Mesenteric fat pad (tissue), 1 donor: ENCODE measurements at places on chromosomes 6 and 20. TPM values are rescaled to one million over a fixed set of nuclear protein-coding genes. Genes with fewer than 3 reads are reported as not detected.
A peak's percentile ranks its signal among the peaks of the same experiment; 100 is the strongest.

DNA sequence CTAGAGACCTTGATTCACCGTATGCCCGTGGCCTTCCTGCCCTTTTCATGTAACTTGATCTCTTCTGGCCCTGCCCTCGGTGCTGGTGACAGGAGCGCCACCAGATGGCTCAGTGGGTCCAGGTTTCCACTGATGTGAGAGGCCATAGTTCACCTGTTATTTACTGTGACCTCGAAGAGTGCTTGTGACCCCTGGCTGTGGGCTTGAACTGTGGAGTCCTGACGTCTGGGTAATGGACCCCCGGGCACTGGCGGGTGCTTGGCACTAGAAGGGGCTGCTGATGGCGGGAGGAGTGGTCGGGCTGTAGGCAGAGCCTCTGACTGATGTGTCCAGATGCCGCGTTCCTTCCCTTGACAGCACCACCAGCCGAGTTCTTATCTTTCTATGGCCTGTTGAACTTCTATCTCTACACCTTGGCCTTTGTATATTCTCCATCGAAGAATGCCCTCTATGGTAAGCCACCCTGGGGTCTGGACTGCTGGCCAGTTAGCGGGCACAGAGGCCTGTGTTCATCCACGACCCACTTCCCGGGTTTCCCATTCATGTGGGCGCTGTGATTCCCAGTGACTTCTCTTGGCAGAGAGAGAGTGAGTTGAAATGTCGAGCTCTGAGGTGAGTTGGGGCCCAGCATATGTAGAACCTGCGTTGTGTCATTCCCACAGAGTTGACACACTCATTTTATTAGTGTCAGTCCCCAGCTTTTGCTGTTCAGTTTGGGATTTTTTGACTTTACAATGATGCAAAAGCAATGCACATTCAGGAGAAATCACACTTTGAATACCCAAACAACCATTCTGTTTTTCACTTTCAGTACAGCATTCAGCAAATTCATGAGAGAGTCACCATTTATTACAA is 14.9 kb downstream of the DYNLT1 start:
- peak; percentile 81 for DNase-seq

DNA sequence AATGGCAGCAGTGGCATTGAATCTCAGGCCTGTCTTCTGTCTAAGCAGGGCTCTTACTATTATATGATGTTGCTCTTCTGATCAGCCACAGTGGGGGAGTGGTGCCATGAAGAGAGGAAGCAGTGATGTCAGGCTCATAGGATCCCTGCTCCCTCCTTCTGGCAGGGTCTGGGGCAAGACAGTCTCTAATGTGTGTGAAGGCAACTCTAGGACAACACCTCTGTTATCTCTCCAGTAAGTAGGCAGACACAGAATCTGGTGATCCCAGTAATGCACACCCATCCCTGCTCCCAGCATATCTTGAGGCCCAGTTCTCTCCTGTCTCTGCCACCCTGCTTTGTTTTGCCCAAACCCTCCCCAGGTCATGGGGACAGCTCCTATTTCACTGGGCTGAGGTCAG is 8.8 kb downstream of the C20orf202 start:
- no peak for DNase-seq

- DNase-seq, result no peak
These were observed 571.4 kb downstream of the EPHA7 start for GRCh38 chr6:92847988-92848387.

- DNase-seq, result no peak
These were observed 11.7 kb downstream of the TPD52L1 start for GRCh38 chr6:125165256-125165655.

DNA sequence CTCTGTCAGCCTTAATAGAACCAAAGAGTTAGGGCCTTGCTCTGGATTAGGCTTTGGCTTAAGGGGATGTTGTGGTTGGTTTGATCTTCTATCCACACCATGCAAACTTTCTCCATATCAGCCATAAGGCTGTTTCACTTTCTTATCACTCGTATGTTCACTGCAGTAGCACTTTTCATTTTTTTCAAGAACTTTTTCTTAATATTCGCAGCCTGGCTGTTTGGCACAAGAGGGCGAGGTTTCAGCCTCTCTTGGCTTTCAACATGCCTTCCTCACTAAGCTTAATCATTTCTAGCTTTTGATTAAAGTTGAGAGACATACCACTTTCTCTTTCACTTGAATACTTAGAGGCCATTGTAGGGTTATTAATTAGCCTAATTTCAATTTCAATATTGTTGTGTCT is 193.1 kb downstream of the NRN1 start:
- DNase-seq, result no peak

MUCL3 gene
- not detected for total RNA-seq

SLC25A27 gene
- 12.9 TPM for total RNA-seq

GRCh38 chr6:139370283-139370998 is 4.0 kb downstream of the CITED2 start:
- no peak for DNase-seq

DNA sequence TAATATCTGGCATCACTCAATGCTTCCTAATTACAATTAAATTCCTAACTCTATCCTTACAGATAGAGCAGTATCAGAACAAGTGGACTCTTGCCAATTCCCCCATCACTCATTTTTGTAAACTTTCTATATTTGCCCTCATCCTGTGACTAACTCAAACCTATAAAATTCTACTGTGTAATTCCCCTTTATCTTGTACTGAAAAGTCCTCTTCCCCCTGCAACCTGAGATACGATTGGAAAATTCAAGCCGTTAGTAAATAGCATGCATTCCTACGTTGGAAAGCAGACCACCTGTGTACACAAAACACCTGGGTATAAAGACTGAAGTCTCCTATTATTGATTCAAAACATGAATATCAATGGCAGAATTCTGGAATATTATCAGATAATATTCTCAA is 70.4 kb upstream of the KCNQ5 start:
- DNase-seq, result no peak

DNA sequence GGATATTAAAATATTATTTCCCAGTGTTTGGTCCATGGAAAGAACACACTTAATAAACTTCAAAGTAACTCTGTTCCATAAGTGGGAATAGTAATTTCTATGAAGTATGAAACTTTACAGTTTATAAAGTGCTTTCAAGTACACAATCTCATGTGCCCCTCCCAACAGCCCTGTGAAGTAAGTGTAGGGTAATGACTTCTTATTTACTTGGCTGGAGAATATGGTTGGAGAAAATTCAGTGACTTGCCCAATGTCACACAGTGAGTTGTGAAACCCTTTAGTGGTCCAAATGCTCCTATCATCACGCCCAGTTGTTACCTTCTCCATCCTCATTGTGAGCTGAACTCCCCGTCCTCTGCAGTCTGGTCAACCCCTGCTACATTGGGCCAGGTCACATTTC is 141.2 kb downstream of the PDE7B start:
- no peak for DNase-seq

COL19A1 gene
- total RNA-seq, result not detected

GRCh38 chr6:157339432-157339831 is 16.1 kb upstream of the TMEM242 start:
- DNase-seq, result no peak

BACH2 gene
- total RNA-seq, result 2.0 TPM

- DNase-seq, result no peak
These were observed 225.5 kb downstream of the BMP2 start for GRCh38 chr20:6993011-6993410.

FAM83B gene
- total RNA-seq, result not detected

DNA sequence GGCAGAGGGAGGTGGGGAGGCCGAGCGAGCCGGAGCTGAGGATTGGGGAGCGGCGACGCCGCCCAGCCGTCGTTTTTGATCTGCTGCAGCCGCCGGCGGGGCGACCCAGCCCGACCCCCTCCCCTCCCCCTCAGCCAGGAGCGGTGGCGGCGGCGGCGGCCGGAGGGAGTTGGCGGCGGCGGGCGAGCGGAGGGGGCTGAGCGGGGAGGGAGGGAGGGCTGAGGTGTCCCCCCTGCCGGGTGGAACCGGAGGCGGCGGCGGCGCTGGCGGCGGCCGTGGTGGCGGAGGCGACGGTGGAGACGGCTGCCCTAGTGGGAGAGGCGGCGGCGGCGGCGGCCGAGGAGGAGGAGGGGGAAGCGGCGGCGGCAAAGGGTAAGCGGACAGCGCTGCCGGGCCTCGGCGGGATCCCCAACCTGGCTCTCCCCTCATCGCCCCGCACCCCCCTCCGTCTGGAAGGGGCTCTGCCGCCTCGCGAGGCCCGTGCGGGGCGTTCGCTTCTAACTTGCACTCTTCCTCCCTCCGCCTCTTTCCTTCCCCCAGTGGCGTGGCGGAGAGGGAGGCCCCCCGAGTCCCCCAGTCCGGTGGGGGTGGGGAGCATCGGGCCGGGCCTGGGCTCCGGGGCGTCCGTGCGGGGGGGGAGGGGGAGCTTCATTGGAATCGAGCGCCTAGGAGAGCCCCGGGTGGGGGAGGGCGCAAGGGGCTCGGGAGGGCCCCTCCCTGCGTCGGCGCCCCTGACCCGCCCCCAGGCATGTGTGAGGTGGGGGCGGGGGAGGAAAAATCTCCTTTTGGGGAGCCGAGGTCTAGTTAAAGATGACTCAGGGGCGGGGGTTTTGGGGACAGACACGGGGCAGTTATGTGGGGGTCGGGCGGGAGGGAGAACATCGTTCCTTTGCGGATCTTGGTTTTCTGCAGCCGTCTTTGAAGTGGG is at the start of gene TAB2:
Gene TAB2, plus strand, starts transcription at position 69 of the 928 bp plus-strand sequence. CDS start 52,286 bp downstream, outside the sequence.
- no peak for DNase-seq

DNA sequence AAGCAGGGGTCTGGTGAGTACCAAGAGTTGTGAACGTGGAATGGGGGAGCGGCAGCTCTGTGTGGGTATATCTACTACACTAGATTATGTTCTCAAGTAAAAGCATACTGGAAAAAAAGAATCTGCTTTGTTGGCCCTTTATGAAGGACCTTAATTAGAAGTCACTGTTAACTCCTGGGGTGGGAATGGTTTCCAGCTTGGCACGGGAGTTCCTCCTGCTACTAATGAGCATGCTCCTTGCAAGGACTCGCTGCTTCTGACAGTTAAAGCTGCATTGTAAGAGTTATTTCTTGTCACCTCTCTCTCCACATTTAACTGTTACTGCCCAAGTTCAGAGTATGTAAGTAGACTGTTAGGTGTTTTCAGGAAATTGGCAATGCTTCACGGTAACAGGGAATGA is 292.7 kb downstream of the ZFAND3 start:
- no peak for DNase-seq
